ENCODE measurements at places on chromosomes 16 and 17.
A peak's percentile ranks its signal among the peaks of the same experiment; 100 is the strongest.

- DNase-seq, result no peak
Observed at GRCh38 chr17:69239611-69240600, 11.3 kb upstream of the ABCA10 start.

- no peak for DNase-seq
Observed at GRCh38 chr17:83091257-83092141, 12.1 kb downstream of the METRNL start.

DNA sequence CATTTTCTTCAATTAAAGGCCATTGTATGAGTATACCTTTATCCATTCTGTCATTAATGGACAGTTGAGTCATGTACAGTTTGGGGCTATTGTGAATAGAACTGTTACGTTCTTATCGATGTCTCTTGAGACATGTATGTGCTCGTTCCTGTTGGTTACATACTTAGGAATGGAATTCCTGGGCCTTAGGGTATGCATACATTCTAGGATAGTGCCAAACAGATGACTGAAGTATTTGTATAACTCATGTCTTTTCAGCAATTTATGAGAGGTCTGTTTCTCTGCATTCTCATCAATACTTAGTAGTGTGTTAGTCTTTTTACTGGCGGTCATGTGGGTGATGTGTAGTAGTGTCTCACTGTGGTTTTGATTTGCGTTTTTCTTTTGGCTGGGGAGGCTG lies 81.2 kb downstream of the USP22 start:
- DNase-seq, result no peak

- no peak for DNase-seq
Observed at GRCh38 chr17:65182233-65182632, 45.1 kb downstream of the RGS9 start.

- DNase-seq, result no peak
Observed at GRCh38 chr16:85269165-85269564, 156.9 kb upstream of the CIBAR2 start.

GRCh38 chr16:81841722-81842121 lies 62.6 kb downstream of the PLCG2 start:
- DNase-seq, result no peak

DNA sequence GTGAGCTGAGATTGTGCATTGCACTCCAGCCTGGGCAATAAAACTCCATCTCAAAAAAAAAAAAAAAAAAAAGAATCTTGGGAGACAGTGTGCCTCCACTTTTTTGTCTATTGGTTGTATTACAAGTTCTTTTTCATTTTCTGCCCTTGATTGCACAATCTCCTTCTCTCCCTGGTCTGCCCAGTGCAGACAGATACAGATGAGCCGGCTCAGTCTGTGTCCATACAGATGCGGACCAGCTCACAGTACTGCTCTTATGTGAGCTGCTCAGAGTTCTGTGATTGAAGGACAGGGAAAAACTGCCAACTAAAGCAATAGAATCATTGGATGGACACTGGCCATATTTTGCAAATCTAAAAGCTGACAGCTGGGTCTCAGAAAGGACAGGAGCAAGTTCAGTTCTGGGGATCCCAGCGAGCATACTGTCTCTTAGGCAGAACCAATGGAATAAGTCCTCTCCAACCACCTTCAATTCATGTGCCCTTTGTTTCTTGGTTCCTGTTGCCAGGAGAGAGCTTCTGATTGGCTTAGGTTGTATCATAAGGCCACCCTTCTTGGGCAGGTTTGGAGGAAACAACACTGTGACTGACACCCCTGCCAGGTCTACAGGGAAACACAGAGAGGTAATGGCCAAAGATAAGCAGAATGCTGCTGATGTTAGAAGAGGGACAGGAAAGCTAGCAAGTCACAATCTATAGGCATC lies 495.6 kb upstream of the HSBP1 start:
- DNase-seq, result no peak

GRCh38 chr17:13055131-13055530 lies 37.3 kb upstream of the ELAC2 start:
- DNase-seq, result no peak

DNA sequence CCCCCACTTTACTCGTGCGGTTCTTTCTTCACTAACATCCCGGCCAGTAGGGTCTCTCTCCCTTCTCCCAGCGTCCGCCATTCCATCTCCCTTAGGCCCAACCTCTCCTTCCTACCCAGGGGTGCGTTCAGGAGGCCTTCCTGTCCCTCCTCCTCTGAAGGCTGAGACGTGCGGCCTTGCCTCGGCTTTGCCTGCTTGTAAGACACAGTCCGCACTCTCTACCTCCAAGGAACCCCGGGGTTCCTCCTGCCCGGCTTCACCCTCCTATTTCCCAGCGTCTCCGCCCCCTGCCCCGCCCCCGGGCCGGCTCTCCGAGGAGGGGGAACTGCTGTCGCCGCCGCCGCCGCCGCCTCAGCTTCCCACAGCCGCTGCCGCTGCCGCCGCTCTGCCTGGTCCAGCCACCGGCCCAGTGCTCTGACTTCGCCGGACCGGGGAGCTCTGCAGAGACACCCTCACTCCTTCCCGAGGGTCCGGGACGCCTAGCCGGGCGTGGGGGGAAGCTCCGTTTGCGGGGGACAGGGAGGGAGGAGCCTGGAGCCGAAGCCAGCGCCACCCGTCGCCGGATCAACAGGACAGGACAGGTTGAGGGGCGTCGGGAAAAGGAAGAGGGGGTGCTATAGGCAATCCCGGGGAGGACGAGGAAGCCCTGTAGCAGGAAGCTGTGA lies 1.2 kb upstream of the FGF11 start:
- DNase-seq, result peak; percentile 51

- DNase-seq, result no peak
Observed at GRCh38 chr16:3223913-3224515, 10.9 kb downstream of the ZNF200 start.

GRCh38 chr17:36613155-36613554 lies 11.8 kb downstream of the MRM1 start:
- DNase-seq, result no peak

DNA sequence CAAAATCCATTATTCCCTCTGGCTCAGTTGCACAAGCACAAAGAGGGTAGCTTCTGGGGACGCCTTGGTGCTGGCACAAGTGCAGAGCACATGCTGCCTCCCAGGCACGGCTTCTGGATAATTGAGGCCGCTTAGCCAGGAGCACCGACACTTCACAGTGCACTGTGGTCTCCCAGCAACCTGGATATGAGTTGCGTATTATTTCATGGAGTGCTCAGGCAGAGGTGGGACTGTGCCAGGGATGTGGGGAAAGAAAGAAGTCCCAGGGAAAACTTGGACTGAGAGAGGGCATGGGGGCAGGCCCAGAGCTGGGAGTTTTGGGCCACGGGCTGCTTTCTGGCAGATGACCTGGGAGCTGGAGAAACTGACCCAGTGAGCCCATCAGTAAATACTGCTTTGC lies 37.5 kb downstream of the MPRIP start:
- no peak for DNase-seq

DNA sequence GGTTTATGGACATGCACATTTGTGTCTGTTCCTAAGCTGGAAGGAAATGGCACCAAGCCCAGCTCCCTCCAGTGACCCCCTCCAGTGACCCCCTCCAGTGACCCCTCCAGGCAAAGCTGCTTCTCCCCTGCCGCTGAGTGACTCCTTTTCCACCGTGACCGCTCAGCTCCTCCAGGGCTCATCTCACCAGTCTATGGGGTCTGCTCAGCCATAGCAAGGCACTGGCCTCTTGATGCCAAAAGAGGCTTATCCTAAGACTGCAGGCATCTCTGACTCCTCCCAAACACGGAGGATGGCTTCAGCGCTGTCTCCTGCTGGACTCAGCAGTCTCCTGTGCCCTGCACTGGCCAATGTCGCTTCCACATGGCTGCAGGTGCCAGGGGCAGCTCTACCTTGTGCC lies 35.3 kb downstream of the FA2H start:
- no peak for DNase-seq

DNA sequence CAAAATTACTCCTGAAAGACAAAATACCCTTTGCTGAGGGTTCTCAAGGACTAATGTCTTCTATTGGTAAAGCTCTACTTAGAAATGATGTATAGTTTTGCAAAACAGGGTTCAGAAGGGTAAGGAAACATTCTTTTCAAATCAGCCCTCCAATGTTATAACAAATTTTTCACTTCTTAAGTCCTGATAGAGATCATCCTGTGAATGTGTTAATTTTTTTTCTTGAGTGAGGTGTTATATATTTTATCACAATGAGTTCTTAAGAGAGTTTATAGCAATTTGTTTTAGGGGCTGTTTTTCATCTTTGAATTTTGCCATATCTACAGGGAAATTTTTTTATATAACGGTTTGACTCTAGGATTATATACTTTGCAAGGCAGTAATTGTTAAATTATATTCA lies 29.5 kb downstream of the CYB5B start:
- DNase-seq, result no peak

DNA sequence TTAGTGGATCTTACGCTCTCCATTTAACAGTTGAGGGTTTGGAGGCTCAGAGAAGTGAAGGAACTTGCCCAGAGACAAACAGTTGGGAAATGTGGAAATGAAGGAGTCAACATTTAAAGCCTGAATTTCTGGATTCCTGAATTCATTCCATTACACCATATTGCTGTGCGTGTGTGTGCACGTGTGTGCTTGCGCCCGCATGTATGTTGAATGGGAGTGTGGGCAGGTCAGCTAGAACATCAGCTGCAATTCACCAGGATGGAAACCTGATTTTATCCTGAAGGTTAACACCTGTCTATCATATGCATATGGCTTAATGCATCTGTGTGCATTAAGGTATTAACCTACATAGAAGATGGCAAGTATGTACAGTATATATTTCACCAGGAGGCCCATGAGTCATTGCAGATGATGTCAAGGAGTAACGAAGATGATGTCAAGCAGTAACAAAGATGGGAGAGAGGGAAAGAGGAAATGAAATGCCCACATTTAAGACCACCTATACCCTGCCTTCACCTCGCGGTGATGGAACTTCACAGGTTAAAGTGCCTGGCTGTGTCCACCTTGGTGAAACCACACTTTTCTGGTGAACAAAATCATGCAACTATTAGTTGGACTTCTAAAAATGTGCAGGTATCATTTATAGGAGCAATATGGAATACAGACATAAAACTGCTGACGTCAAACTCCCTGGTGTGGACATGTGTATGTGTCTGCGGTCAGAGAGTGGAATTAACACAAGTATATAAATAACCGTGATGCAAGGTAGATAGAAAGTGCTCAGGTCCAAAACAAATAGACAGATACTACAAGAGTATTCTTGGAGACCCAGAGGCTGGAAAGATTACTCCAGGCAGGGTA lies 832 bp upstream of the ADAP2 start:
- DNase-seq, result no peak

DNA sequence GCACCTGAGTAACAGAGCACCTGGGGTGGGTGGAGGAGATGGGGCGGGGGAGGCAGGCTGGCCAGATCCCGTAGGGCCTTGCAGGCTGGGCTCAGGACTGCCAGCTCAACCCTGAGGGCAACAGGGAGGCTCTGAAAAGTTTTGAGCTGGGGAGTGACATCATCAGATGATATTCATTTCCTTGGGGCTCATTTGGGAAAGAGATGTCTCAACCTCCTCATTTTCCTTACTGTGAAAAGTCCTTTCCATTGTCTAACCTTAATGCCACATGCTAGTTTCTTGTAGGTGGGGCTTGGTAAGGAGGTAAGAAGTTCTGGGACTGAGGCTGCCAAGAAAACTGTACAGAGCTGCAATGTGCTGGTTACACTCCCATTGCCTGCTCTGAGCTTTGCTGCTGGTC lies 3.7 kb downstream of the TNS4 start:
- no peak for DNase-seq

GRCh38 chr17:79815836-79816461 lies 19.1 kb upstream of the CBX8 start:
- no peak for DNase-seq

DNA sequence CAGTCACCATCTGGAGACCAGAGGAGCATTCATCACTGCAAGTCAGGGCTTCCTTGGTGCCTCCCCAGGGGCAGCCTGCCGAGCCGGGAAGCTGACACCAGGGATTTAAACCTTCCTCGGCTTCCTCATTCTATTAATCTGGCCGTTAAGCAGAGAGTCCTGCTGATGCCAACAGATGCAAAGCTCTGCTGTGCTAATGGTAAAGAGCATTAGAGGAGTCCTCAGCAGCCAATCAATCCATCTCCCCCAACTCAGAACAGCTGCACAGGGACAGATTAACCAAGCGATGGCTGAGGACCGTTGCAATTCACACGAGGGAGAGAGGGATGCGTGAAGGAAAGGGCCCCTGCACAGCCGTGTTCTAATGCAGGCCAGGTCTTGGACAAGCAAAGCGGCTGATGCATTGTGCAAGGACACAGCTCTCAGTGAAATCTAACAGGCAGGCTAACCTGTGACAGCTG lies 116.6 kb downstream of the XYLT1 start:
- DNase-seq, result peak; percentile 90

- no peak for DNase-seq
Observed at GRCh38 chr17:7816926-7817642, 16.9 kb upstream of the KDM6B start.

DNA sequence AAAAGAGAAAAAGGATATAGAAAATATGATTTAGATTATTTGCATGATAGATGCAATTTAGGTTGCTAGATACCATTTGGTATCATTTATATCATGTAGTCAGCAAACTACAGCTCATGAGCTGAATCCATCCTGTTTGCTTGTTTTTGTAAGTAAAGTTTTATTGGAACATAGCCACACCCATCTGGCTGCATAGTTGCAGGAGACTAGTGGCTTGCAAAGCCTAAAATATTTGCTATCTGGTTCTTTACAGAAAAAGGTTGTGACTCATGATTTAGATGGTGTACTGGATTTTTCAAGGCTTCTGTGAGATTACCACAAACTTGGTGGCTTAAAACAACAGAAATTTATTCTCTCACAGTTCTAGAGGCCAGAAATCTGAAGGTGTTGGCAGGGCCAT lies 49.9 kb downstream of the MAP2K4 start:
- no peak for DNase-seq

DNA sequence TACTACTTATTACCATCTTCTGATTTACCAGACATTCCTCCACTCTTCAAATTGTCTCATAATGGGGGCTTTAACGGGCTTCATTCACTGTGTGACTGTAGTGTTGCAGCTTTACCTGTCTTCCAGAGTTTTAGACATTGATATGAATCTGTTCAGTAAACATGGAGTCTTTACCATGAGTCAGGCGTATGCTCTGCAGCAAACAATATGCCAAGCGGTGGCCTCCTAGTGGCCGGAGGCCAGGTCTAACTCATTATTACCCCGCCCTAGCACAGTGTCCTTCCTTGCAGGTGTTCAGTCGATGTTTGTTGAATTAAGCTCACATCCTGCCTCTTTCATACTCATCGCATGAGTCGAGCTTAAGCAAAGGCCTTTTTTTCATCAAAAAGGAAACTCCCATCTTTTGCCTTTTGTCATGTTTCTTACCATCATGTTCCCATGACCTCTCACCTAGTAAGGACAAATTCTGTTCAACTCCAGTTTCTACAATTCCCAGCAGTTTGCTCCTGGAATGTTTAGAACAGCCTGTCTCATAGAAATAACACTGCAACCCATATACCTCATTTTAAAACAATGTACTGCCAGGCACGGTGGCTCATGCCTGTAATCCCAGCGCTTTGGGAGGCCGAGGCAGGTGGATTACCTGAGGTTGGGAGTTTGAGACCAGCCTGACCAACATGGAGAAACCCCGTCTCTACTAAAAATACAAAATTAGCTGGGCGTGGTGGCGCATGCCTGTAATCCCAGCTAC lies 39.4 kb downstream of the TUBD1 start:
- DNase-seq, result no peak

- DNase-seq, result peak; percentile 52
Observed at GRCh38 chr17:6027342-6028024, 42.7 kb upstream of the WSCD1 start.

- peak; percentile 45 for DNase-seq
Observed at GRCh38 chr17:33049781-33050414, 58.3 kb downstream of the SPACA3 start.
